Stimulated activated CD8-positive, alpha-beta memory T cell treated with anti-CD3 and anti-CD28 coated beads, Interleukin-4, amount 100 ng/mL, for 1 hour (primary cell): ENCODE measurements at places on chromosomes 4 and X.

DNA sequence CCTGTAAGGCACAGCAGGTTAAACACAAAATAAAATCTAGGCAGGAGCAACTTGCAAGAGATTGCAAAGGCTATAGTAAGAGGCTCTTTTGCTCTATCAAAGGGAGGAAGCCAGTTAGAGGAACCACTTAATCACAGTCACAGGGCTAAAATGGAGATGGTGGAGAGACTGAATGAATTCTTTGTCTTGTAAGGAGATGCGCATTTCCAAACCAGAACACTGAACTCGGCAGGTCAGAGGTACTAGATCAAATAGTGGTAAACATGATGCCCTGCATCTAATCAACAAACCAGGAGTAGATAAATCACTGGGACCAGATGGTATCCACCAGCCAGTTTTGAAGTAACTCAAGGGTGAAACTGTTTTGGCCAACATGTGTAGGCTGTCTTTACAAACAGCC, 55.8 kb downstream of the GPC4 start:
- no peak for DNase-seq

DNA sequence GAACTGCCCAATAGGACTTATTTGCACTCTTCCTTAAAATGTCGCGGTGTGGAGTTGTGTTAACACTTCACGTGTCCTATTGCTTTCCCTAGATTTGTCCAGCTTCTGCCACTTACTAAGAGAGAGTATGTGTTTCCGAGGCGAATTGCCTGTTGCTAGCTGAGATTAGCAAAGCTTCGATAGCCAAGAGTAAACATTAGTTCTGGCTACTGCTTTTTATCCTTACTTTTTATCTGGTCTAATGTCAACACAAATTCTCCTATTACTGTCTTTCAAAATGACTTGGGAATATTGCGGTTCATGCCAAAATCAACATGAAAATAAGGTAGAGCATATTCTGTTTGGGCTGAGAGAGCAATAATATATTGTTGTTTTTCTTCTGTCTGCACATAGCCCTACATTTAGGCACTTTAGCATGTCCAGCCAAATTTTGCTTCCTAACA, 90.4 kb upstream of the VEGFC start:
- no peak for DNase-seq

GRCh38 chr4:6746721-6747293, 30.8 kb downstream of the BLOC1S4 start:
- DNase-seq = no peak

- peak; percentile 52 for DNase-seq
Measured at GRCh38 chr4:15231265-15232091, 196.4 kb upstream of the C1QTNF7 start.

DNA sequence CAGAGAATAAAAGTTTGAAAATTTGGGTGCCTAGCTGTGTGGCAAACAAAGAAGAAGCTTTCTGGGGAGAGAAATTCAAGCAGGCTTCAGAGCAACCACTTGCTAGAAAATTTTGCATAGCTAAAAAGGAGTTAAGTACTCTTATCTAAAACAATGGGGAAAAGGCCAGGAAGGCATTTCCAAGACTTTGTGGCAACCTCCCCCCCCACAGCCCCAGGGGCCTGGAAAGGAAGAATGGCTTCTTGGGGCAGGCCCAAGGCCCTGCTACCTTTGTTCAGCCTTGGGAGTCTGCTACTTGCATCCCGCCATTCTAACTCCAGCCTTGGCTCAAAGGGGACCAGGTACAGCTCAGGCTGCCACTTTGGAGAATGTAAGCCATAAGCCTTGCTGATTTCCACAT, 102.2 kb downstream of the PTCHD1 start:
- DNase-seq = no peak

- no peak for DNase-seq
Measured at GRCh38 chr4:115274545-115274944, 161.1 kb upstream of the NDST4 start.

GRCh38 chrX:9515489-9515888, 50.6 kb downstream of the TBL1X start:
- DNase-seq = no peak

GRCh38 chrX:15988661-15989603, 134.3 kb upstream of the AP1S2 start:
- no peak for DNase-seq

DNA sequence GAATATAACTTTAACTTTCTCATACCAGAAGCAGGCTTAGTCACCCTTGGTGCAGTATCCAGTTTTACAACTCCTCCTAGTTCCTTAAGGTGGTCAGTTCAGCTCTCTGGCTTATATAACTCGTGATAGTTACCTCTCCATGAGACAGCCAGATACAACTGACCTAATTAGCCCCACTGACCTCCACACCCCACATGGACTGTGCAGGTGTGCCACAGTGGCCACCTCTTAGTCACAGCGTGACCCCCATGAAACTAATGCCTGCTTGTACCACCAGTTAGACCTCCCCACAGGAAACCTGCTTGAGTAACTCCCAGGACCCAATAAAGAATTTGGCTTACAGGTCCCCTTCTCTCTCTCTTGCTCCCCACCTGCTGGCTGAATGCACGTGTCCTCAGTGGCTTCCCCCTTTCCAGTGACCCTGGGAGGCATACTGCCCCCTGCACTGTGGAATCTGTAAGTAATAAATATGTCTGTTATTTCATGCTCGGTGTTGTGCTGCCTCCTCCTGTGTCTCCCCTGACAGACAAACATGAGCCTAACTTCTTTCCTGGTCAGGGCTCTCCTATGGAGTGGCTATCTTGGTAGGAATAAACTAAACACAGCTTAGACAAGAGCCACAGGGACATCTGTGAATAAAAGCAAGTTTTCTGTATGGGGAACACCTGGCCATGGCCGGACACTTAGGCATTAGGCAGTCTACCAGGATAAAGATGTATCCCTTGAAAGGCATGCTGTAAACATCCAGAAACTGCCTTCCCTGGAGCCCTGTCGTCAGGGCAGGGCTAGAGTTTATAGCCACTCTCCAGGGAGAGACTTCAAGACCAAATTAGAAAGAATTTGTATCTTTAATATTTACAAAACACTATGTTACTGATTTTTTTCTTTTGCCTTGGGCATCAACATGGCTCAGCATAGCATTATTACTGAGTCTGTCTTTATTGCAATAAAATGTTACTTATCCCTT, 209.7 kb upstream of the BOD1L1 start:
- no peak for DNase-seq

- DNase-seq = no peak
Measured at GRCh38 chr4:124044330-124044729, 647.7 kb downstream of the SPRY1 start.

- DNase-seq = no peak
Measured at GRCh38 chr4:184853436-184853835, 27.7 kb upstream of the ACSL1 start.

DNA sequence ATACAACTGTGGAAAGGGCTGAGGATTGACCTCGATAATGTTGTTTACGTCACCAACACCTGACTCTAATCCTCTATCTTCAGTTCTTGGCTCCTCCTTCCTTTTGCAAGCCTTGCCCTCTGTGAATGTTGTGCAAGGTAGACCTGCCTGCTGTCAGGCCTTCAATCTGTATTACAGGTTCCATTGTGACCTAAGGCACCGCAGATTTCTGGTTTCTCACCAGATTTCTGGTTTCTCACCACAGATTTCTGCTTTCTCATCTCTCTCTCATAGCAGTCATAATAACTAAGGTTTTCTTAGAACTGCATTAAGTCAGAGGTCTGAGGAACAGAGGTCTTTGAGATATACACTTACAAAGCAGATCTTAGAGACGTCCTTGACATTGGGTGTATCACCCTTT, 51.5 kb upstream of the ETNPPL start:
- DNase-seq = no peak

- DNase-seq = no peak
Measured at GRCh38 chr4:190121759-190122158, 51.8 kb upstream of the DUX4 start.

GRCh38 chr4:147510962-147511668, 30.2 kb downstream of the EDNRA start:
- no peak for DNase-seq

GRCh38 chrX:129667412-129667811, 12.7 kb upstream of the APLN start:
- DNase-seq = no peak

DNA sequence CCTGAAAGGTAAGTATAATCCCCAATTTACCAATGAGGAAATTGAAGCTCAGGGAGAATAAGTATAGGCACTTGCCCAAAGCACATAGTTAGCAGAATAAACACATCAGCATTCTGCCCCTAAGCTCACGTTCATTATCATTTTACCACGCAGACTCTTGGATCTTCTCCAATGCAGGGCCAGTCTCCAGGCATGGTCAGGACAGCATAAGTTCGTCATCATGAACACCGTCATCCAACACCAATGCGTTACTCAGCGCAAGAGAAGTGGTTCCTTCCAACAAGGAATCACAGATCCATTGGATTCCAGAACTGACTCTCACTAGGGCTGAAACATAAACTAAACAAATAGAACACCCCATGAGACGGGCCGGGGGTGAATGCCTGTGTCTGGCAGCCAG, 86.5 kb upstream of the GPM6B start:
- no peak for DNase-seq

- no peak for DNase-seq
Measured at GRCh38 chr4:71009890-71010588, 16.6 kb downstream of the DCK start.

- DNase-seq = no peak
Measured at GRCh38 chrX:22944945-22945344, 54.8 kb upstream of the DDX53 start.

- DNase-seq = no peak
Measured at GRCh38 chr4:39365360-39365759, 802 bp downstream of the RFC1 start.

DNA sequence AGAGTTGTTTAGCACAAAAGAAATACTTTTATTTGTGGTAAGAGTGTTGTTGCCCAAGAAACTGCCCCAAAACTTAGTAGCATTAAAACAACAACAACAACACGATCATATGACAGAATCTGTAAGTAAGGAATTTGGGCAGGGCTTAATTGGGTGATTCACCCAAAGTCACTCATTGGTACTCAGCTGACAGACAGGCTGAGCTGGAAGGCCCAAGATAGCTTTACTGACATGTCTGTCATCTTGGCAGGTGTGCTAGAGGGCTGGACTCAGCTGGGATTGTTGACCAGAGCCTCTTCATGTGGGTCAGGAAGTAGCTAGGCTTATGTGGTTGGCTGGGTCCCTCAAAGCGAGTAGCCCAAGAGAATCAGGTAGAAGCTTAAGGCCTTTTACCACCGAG, 52.3 kb downstream of the KIAA0232 start:
- DNase-seq = no peak

- no peak for DNase-seq
Measured at GRCh38 chrX:115559672-115560071, 1.3 kb upstream of the PLS3 start.

- no peak for DNase-seq
Measured at GRCh38 chr4:151675411-151675971, 85.3 kb downstream of the GATB start.

GRCh38 chr4:1792832-1793495, at the start of gene FGFR3:
TSS of gene FGFR3 (plus strand) at chr4:1793293. CDS start at chr4:1793935, 642 bp downstream.
- DNase-seq = peak; percentile 8

DNA sequence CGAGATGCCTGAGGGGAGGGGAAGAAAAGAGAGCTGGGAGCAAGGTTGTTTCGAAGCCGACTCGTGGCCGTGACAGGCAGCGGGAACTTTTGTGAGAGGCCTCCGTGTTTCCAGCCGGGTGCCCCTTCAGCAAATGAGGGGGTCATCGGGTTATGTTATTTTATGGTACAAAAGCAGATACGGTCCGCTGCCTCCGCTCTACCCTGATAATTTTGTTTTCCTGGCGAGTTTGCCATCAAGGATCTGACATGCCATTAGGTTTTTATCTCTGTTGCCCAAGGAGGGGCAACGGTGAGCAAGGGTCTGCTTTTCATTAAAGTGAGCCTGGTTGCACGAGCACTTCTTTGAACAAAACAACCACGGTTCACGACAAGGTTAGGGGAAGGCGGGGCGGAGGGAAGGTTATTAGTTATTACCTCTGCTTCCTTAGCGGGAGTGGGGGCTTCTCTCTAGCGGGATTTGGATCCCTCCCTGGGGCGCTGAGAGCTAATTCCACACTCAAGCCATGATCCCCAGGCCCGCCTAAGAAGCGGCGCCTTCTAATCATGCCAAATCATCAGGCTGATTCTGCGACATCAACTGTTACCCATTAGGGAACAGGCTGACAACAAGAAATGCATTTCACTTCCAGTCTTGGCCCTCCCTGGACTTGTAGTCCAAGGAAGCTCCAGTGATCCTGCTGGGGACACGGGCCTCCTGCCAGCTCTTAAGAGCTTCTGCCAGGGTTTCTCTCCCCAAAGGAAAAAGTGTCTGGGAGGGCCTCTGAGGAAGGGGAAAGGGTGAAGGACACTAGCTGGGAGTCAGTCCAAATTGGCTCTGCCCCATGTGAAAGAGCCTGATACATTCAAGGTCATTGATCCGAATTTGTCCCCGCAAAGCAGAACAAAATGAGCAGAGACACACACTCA, 617.7 kb downstream of the MID1IP1 start:
- no peak for DNase-seq

DNA sequence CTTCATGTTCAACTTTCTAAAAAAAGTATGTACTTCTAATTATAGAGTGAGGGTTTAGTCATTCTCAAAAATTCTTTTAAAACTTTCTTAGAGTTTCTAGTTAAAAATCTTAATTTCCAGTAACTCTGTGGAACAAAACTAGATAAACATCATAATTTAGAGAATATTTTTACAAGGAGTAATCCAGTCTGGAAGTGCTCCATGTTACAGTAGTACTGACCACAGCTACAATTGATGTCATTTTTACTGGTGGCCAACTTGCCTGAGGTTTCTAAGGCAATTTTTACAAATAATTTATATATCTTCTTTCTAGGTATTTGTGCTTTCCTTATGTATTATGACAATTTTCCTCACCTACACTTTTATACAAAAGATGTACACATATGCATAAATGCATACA, 490.4 kb downstream of the CENPC start:
- no peak for DNase-seq

GRCh38 chrX:55450259-55450658, 1.7 kb upstream of the MAGEH1 start:
- no peak for DNase-seq

DNA sequence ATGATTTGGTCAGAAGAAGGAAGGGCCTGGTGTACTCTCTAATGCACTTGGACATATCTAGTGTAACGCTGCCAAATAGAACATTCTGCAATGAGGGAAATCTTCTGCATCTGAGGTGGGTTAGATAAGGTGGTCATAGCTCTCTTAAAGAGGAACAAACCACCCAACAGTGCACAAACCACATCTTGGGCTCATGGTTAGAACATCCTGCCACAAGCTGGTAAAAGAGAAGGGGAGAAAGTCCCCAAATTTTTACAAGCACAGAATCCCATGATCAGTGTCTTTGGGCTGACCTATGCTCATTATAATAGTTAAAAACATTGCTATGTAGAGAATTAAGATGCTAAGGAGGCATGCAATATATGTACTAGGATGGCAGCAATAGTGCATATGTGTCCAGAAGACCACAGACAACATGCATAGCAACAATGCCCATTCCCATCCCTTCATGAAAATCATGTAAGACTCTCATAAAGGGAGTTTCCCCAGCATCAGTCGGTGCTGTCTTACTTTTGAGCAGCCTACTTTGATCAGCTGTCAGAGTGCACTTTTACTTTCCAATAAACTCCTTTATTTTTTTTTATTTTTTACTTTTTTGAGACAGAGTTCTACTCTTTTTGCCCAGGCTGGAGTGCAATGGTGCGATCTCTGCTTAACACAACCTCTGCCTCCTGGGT, 99.7 kb upstream of the SLC7A11 start:
- no peak for DNase-seq
